Stimulated activated CD8-positive, alpha-beta memory T cell treated with anti-CD3 and anti-CD28 coated beads, Interleukin-12 subunit alpha, Interleukin-12 subunit beta, amount 100 ng/mL, for 1 hour (primary cell): ENCODE measurements at places on chromosomes 4 and X.

DNA sequence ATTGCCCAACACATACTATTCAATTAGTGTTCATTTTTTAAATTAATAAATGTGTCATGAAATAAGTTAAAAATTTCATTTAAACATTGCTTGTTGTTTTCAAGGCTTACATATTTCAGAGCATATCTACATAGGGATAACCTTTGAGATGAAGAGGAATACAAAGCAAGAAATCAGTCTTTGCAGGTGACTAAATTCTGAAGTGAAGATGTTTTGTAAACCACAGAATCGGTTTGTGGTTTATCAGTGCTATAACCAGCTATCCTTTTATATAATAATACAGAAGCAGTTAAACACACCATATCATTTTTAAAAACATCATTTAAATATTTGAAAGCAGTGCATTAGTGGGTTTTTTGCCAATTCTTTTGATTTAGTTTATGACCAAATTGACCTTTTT is 26.9 kb downstream of the FAM241A start:
- no peak for DNase-seq

GRCh38 chr4:164615964-164616363 is 138.0 kb upstream of the SMIM31 start:
- no peak for DNase-seq

DNA sequence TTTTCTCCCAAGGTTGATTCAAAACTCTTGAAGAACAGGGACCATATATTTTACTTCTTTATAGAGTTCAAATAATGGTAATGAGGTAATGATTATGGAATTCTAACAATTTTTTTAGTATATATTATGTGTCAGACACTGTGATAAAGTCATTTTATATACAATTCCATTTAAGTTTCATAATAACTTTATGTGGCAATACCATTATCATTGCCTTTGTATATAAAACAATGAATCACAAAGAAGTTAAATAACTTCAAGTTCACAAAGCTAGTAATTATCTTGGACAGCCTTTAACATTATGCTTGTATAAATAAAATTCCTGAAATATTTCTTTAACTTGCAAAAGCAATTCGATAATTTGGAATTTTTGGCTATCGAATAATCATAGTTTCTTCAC is 20.6 kb downstream of the MAGEC1 start:
- no peak for DNase-seq

GRCh38 chrX:34764852-34765361 is 107.8 kb upstream of the TMEM47 start:
- DNase-seq: no peak

DNA sequence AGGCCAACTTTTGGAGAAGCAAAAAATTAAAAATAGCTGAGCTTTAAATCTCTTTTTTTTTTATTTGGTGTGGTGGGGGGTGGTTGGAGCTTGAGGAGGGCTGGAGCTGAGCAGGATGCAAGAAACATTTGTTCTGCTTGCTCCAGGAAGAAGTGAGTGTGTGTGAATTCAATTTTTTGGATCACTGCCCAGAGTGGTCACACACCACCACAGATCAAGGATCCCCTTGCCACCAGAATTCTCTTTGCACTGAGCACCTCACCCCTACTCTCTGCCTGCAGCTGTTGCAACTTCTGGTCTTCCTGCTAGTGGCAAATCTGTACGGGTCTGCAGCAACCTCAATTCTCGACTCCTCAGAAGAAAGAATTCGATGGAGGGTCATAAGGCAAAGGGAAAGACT is 19.9 kb upstream of the PLP1 start:
- DNase-seq: no peak

GRCh38 chrX:108036298-108036973 is 8.4 kb upstream of the VSIG1 start:
- no peak for DNase-seq

DNA sequence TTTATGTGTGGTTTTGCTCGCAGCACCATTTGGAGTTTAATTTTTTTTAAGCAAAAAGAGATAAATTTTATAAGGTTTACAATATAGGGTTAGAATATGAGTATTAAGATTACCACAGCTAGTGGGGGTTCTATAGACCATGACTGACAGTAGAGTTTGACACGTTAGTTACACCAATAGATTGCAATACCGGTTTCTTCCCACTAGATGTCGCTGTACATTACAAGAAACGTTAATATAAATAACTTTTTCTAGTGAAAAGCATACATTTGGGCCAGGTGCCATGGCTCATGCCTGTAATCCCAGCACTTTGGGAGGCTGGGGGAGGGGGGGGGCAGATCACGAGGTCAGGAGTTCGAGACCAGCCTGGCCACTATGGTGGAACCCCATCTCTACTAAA is 433.6 kb downstream of the MAGEB5 start:
- DNase-seq: no peak

- no peak for DNase-seq
These were observed 91.8 kb upstream of the ATXN3L start for GRCh38 chrX:13411496-13412207.
